NT2/D1 (cell line): ENCODE measurements at places on chromosomes 12 and 14.

DNA sequence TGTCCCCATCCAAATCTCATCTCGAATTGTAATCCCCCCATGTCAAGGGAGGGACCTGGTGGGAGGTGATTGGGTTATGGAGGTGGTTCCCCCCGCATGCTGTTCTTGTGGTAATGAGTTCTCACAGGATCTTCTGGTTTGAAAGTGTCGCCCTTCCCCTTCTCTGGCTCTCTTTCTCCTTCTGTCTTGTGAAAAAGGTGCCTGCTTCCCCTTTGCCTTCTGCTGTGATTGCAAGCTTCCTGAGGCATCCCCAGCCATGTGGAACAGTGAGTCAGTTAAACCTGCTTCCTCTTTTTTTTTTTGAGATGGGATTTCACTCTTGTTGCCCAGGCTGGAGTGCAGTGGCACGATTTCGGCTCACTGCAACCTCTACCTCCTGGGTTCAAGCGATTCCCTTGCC lies 104.0 kb downstream of the CCDC91 start:
- peak; percentile 15 for DNase-seq

DNA sequence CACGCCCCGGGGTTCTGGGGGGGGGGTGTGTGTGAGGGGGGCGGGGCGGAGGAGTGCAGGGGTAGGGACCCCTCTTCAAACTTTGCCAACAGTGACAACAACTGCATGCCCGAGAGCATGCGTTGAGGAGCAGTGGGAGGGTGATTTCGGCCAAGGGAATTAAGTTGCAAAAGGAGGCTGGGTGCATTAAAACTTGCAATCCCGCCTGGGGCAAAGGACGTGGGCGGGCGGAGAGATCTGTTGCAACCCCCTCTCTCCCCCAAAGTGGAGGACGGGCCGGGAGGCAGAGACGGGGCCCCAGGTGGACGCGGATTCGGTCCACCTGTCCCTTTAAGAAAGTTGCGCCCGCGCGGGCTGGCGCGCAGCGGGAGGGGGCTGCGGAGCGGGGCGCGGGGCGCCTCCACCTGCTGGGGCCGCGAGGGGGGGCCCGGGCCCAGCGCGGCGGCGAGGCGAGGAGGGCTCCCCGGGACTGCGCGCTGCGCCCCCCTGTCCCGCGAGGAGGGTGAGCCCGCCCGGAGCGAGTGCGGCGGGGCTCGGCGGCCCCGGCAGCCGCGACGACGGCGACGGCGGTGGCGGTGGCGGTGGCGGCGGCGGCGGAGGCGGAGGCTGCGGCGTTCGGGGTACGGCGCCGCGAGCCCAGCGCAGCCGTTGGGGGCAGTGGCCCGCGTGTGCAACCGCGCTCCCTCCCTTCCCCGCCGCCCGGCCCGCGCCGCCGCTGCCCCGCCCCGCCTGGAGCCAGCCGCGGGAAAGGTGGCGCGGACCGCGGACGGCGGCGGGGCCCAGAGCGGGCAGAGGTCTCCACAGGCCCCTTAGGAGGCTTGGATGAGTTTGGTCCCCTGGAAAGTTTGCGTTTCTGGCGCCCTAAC lies 530 bp upstream of the FOXN4 start:
- DNase-seq = no peak

DNA sequence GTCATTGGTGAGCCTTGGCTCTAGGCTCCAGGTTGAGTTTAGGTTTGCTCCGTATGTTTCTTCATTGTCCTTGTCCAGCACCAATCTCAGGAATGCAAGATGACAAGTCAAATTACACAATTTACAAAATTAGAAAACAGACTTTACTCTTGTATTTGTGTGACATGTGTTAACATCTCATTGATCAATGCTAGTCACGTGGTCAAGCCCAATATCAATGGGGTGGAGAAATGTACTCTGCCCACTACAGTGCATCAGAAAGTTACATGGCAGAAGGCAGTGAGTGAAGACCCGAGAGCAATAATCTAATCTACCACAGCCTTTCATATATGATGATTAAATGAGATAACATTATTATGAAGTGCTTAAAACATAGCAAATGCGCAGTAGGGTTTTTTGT lies 94.8 kb downstream of the ETNK1 start:
- DNase-seq = no peak

GRCh38 chr14:71652368-71652767 lies 279.9 kb upstream of the RGS6 start:
- no peak for DNase-seq

- no peak for DNase-seq
Measured at GRCh38 chr12:123367511-123367910, 2.9 kb upstream of the SBNO1 start.

GRCh38 chr12:58870595-58870994 lies 49.7 kb downstream of the LRIG3 start:
- DNase-seq = no peak

GRCh38 chr12:123056053-123056452 lies 75.6 kb downstream of the ARL6IP4 start:
- DNase-seq = no peak

GRCh38 chr14:29710015-29710414 lies 217.6 kb downstream of the PRKD1 start:
- no peak for DNase-seq

DNA sequence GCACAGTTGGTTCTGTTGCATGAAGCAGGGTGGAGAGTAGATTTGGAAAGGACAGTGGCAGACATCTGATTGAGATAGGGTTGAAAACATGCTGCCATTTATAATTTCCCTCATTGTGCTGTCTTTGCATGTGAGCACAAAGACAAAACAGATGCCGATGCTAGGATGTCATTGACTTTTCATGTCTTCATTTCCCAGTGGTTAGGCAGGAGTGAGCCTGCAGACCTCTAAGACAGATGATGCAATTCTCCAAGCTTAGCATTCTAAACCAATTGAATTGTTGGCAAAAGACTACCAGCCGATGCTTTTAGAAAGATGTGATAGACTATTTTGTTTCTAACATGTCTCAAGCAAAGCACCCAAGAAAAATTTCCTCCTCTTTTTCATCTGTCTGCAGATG lies 37.1 kb upstream of the PELI2 start:
- no peak for DNase-seq

- DNase-seq = no peak
Measured at GRCh38 chr12:4036671-4037271, 163.6 kb upstream of the PARP11 start.

GRCh38 chr14:95500772-95501401 lies 15.6 kb downstream of the SYNE3 start:
- no peak for DNase-seq

GRCh38 chr14:90578283-90578985 lies 181.6 kb downstream of the CALM1 start:
- no peak for DNase-seq

- no peak for DNase-seq
Measured at GRCh38 chr12:68324531-68324930, 7.6 kb downstream of the MDM1 start.

- no peak for DNase-seq
Measured at GRCh38 chr12:71664411-71665089, 449 bp downstream of the THAP2 start.

DNA sequence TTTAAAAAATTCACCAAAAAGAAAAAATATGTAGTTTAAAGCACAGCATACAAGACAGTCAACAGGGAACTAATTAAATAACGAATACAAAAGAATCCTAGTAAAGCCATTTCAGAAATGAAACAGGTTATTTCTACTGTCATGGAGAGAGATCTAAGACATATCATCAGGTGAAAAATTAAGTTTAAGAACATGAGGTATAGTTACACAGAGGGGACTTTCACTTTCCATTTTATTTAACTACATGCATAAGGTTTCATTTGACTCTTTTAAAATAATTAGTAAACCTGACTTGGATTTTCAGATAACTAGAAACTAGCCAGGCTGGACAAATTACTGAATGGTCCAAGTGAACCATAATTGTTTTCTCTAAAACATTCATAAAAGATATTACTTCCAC lies 11.3 kb downstream of the SEC23A start:
- no peak for DNase-seq

DNA sequence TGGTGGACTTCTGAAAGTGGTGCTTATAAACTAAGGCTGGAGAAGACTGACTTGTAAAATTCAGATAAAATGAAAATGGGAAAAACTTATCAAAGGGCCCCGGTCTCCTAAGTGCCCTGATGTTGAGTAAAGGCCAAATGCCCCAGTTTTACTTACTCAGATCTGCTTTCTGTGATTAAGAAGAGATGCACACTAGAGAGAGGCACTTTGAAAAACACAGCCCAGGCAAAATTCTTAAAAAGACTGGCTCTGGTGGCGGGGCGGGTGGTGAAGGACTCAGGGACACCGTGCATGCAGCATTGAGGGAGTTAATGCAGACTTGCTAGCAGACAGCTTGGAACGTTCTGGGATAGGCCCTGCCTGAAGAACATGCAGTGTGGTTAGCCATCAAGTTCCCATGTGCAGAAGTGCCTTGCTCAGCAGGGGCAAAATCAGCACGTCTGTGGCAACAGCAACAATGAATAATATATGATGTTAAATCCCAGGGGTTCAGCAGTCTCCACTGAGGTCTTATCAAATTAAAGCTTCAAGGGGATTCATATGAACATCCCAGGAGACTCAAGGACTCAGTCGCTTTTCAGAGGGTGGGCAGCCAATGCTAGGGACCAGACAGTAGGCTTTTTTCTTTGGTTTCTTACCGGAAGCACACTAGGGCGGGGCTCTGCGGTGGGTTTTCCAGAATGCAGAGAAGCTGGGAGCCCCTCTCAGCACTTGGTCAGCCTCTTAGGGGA lies 105.0 kb downstream of the DAD1 start:
- DNase-seq = no peak

GRCh38 chr14:58752289-58752688 lies 114.5 kb downstream of the DACT1 start:
- DNase-seq = no peak

GRCh38 chr12:40248034-40248433 lies 23.2 kb downstream of the LRRK2 start:
- DNase-seq = no peak

DNA sequence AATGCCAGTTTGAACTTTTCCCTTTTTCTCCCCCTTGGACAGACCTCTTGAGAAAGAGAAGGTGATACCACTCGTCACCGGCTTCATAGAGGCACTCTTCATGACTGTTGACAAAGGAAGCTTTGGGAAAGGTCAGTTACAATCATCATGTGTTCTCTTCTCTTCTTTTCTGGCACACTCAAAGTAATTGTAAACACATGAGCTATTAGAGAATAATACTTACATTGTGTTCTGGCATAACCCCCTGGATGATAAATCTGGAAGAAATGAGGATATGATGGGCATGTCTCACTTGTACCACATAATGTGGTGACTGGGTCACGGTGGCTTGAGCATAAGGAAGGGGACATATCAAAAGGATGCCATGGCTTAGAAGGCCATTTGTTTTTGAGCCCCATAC lies 20.0 kb downstream of the UTP20 start:
- no peak for DNase-seq

GRCh38 chr12:116213014-116213413 lies 64.5 kb downstream of the MED13L start:
- no peak for DNase-seq

DNA sequence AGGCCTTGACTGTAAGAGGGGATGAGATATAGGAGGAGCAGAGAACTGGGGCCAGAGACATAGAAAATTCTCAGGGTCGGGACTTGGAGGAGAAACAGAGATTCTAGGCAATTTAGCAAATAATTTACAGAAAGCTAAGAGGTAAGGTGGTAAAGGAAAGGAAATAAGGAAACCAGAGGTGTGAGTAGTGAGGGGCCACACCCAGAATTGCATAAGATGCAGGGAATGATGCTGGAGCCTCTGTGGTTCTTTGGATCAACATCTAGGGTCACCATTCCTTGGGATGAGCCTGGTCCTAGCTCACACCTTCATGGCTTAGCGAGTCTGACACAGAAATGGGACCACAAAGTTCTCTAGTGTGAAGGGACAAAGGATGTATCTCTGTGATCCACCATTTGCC lies 949 bp upstream of the SDR9C7 start:
- DNase-seq = no peak

GRCh38 chr12:124902916-124903315 lies 11.5 kb downstream of the UBC start:
- DNase-seq = no peak

- no peak for DNase-seq
Measured at GRCh38 chr14:58808828-58809227, 171.1 kb downstream of the DACT1 start.

DNA sequence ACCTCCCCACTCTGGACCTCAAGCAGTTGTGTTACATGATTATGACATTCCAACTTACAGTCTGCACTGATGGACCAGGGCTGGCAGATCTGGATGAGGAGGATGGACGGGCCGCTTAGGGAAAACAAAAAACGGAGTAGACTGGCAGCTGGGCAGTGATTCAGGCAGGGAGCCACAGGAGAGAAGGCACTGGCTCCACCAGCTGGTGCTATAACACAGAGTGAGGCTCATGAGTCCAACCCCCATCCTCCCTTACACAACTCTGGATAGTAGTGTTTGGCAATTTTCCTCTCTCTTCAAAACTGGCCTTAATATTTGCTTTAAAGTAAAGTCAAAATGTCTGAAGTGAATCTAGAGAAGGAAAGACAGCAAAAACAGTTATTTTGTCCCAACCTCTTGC lies 9.7 kb upstream of the RIC8B start:
- no peak for DNase-seq

DNA sequence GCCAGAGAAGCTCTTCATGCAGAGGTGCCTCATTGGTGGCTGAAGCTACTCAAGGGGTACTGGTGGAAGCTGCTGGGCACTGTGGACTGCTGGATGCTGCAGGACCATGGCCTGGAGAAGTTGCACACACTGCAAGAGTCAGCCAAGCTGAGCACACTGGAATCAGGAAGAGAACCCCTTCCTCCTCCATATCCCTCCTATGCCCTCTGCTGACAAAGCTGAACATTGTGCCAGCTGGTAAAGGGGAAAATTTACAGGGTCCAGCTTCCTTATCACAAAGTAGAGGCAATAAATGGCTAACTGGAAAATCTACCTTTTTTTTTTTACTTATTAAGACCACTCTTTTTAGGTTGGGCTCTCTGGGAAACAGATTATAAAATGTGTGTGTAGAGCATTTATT lies 6.5 kb downstream of the CCDC175 start:
- DNase-seq = no peak

DNA sequence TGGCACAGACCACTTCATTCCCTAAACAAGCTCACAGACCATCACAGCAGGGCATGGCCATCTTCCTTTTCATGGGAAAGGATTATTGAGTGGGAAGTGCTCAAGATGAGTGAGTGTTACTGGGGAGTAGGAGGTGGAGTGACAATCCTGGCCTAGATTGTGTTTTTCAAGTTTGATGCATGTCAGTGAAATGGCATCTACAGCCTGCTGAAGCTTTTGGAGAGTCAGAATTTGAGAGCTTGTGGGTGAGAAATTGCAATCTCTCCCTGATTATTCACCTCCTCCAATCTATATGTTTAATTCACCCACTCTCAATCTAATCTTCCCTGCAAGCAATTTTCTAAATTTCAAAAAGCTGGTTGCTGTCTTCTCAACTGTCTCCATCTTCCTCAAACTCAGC lies 156.1 kb upstream of the G2E3 start:
- no peak for DNase-seq
